ENCODE measurements at places on chromosomes 11 and 22.

DNA sequence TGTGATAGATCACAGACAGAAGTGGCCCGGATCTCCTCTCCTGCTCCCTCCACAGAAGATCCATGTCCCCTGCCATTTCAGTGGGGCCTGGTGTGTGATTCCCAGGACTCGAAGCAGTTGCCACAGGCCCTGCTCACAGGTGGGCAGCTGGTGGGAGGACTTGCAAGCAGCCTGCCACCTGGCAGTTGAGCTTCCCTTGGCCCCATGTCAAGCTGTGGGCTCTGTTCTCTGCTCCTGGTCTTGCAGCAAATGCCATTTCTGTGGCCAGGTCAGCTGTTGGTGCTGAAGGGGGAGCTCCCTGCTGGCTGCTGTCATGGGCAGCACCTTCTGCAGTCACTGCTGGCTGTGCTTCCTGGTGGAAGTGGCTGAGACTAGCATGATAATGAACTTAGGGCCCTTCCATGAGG, 59.1 kb upstream of the SLC22A12 start:
- DNase-seq: no peak

GRCh38 chr11:22753416-22753815, 76.2 kb downstream of the SVIP start:
- no peak for DNase-seq

GRCh38 chr11:78560826-78561484, 13.7 kb downstream of the NARS2 start:
- no peak for DNase-seq

GRCh38 chr22:20031732-20032406, 11.0 kb downstream of the TANGO2 start:
- no peak for DNase-seq

DNA sequence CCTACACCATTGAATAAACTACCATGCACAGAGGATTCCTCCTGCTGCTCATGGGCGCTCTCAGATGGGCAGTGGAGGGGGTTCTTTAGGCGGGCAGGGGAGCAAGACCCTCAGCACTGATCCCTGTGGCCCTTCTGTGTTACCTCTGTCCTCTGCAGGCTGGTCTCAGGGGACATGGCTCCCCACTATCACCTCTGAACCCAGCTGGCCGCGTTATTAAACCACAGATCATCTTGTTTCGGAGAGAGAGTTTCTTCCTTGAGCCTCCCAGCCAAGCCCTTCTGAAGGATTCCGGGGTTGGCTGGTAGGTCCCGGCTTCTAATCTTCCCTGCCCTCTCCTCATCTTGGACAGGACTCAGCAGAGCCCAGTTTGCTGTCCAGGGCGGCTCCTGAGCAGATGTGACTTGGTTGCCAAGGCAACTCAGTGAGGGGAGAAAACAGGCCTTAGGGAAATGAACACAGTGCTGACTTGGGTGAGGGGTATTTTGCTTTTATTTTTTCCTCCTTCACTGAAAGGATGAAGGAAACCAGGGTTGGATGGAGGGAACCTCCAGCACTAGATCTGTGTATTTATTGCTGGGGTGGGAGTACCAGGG, 13.3 kb downstream of the APOL3 start:
- DNase-seq: no peak

DNA sequence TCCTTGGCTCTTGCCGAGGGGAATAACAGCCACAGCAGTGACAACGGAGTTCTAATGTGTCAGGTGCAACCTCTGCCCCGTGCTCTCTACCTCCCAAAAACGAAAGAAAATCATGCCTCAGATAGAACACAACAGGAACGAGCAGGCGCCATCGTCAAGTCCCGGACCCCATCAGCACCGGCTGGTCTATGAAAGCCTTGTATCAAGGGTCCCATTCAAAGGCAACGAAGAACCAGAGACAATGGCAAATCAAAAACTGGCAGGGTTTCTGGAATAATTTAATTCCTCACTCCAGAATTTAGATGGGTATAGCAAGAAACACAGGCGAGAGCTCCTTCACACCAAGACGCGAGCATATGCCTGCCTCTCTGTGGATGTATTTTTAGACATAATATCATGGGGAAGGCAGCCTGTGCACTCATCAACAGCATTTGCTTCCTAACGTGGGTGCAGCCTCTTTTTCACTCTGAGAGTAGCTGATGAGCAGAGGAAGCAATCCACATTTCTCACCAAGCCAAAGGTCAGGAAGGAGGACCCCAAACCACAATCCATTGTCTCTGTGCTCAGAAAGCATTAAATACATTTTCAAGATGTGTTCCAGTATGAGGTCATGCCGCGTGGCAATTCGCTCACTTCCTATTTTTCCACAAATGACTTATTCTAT, 193.4 kb upstream of the BLID start:
- no peak for DNase-seq

GRCh38 chr11:105610871-105611571, 1.1 kb downstream of the GRIA4 start:
- no peak for DNase-seq

GRCh38 chr11:66857234-66857926, 516 bp downstream of the LRFN4 start:
- peak; percentile 55 for DNase-seq

GRCh38 chr22:39481054-39481453, 21.0 kb upstream of the MIEF1 start:
- DNase-seq: no peak

DNA sequence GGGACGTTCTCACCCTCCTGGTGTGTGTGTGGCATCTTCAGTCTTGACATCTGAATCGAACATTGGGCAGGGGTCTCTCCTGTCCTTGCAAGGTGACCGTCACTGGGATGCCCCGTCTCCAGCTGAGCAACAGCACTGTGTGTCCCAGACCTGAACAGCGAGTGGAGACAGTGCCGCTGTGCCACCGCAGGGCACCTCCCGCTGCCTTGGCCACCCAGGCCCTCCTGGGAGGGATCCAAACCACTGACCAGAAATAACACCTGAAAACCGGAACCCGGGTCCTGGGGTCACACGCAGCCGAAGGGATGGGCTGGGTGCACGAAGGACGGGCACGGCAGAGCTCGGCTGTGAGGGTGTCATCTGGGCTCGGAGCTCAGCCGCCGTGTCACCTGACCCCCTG, 102.2 kb downstream of the BRD1 start:
- DNase-seq: no peak

DNA sequence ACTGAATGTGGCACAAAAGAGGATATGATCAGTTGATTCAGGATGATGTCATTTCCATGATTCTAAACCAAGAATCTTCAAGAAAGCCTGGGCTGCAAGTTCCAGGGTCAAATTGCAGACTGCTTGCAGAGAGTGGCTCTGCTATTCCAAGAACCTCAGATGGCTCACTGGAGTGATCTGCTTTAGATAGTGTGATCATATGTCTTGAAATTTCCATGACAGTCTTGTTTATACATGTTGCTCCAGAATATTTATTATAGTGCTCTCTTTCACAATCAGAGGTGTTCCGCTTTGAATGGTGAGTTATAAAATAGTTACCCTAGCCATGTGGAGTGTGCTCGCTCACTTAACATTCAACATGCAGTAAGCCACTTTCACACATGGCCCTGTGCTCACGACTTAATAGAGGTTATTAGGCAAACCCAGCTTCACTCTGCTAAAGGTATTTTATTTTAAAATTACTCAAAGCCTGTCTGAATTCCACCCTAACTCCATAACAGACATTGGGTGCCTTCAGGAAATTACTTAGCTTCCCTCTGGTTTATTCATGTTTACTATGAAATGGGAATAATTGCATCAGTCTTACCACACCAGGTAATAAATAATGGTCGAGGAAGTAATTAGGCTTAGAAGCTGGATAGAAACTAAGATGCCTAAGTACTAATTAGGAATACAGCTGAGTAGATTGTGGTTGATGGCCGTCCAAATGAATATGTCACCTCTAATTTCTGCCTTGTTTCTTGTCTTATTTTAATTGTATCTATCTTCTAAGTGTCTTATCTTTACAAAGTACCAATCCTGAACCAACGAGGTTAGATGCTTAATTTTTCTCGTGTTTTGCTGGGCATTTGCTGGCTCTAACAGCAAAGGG, 187.9 kb downstream of the ETS1 start:
- peak; percentile 36 for DNase-seq

DNA sequence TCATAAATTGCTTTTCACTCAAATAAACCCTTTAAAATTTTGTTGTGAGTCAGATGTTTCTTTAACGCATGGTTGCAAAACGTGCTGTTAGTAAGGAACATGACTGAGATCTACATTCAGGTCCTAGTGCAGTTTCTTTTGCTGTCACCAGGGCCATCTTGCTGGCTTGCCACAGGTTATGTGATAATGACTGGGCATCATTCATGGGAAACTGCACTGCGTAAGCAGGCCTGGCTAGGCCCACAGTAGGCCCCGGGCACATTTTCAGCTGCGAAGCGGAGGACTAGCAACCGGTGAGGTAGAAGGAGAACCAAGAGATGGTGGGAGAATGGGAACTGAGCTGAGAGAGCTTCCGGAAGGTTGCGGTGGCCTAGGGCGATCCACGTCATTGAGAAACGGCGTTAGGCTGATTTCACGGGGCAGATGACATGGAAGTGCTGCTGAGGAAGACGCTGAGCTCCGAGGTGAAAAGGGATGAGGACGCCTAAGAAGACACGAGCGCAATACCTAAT, 3.2 kb upstream of the KLHDC7B start:
- no peak for DNase-seq

- DNase-seq: no peak
Observed at GRCh38 chr11:16839821-16840220, 101.4 kb downstream of the C11orf58 start.

GRCh38 chr11:76698321-76699043, 27.9 kb upstream of the LRRC32 start:
- no peak for DNase-seq

- DNase-seq: no peak
Observed at GRCh38 chr11:114080219-114080618, 20.7 kb downstream of the ZBTB16 start.

DNA sequence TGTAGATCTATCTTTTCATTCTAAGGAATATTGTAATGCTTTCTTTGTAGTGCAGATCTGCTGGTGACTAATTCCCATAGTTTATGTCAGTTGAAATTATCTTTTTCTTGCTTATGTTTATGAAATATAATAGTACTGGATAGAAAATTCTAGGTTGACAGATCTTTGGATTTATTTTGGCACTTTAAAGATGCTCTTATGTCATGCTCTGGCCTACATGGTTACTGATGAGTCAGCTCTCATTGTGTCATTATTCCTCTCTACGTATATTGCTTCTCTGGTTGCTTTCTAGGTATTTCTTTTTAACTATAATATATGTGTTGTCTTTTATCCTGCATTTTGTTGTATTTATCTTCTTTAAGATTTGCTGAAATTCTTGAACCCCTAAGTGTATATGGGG, 955.5 kb upstream of the CHORDC1 start:
- no peak for DNase-seq

- DNase-seq: no peak
Observed at GRCh38 chr11:76856106-76856505, 4.6 kb upstream of the ACER3 start.

Data from RKO (cell line).